HFF-Myc (cell line): ENCODE measurements at places on chromosomes 13 and 19.

GRCh38 chr13:78993792-78994191 is 334.8 kb upstream of the OBI1 start:
- DNase-seq: no peak

- DNase-seq: no peak
Observed at GRCh38 chr13:28582225-28582891, 76.6 kb upstream of the POMP start.

DNA sequence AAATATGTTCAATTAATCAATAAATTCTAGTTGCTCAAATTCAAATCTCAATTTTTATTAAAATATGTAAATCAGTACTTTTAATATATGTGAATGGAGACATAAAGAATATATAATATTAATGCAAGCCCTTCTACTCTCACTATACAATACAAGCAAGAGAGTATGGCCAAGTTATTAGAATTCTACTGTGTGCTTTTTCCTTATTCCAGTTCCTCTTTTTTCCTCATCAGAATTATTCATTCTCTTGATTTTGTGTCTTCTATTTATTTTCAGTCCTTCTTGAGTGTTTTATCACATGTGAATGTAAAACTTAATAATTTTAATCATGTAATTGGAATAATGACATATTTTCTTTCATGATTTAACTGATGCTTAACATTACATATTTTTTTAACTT is 276.8 kb downstream of the PCDH20 start:
- DNase-seq: no peak

- DNase-seq: no peak
Observed at GRCh38 chr13:84812789-84813188, 930.5 kb upstream of the SLITRK1 start.

GRCh38 chr13:26257049-26257448 is 3.1 kb downstream of the CDK8 start:
- DNase-seq: no peak

DNA sequence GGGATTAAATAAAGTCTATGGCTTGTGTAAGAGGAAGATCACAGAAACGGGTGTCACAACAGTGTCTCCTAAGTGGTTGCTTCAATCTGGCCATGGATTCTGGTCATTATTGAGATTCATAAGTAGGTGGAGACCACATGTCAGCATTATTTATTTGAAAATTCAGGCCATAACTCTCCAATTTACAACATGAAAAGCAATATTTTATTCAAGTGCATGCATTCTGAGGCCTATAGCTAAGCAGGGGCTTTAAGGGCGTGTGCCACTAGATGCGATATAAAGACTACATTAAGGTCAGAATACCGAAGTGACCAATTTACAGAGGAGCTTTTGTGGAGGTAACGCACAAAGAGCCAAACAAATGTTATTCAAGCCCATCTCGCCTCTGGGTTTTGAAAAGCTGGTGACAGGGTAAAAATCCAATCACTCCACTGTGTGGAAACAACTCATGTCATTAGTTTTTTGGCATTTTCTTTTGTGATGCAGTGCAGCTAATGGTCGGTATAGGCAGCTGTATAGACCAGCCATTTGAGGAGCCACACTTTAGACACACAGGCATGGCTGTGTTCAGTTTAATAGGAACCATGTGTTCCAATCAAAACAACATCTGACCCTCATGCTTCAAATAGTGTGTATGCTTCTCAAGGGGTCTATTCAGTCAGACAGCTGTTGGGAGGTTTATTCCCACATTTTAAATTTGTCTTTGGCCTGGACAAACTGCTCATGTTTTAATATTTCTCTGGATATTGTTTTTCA is 123.7 kb downstream of the KL start:
- no peak for DNase-seq

GRCh38 chr19:56174086-56174485 is 1.7 kb upstream of the GALP start:
- DNase-seq: no peak

DNA sequence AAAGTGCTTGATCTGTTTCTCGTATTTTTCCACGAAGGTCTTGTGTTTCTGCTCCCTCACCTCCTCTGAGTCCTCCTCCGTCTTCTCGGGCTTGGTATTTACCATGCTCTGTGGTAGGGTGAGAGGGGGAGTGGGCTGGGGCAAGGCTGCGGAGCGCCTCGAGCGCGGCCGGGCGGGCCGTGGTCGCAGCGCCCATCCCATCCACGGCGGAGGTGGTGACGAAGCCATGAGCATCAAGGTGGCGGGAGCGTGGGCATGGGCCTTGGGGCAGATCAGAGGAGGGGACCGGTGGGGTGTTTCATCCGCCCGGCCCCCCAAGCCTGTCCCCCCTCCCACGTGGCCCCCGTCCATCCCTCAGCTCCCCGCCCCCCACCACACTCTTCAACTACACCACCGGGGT is 7.9 kb downstream of the CDC37 start:
- no peak for DNase-seq

DNA sequence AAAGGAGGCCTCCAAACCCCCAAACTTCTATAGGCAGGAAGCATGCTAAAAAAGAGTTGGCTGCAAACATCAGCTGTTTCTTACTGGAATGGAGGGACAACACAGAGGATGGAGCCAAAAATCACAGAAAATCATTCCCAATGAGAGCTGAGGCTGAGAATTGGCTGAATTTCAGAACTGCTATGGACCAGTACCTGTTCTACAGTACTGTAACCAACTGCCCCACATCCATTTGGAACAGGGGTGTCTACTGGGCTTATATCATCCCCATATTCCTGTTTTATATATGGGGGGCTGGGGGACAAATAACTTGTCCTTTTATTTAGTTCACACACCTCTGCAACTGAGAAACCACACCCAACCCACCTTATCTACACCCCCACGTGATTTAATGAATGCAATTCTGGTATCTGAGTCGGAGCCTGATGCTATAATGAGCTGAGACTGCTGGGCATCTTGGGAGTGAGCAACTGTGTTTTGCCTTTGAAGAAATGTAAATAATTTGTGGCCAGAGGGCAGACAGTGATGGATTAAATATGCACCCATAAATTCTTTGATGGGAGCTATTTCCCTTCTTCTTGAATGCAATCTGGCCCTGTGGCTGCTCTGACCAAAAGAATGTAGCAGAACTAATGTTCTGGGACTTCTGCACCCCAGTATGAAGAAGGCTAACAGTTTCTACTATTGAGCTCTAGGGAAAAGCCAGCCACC is 82.6 kb downstream of the TBC1D4 start:
- no peak for DNase-seq

DNA sequence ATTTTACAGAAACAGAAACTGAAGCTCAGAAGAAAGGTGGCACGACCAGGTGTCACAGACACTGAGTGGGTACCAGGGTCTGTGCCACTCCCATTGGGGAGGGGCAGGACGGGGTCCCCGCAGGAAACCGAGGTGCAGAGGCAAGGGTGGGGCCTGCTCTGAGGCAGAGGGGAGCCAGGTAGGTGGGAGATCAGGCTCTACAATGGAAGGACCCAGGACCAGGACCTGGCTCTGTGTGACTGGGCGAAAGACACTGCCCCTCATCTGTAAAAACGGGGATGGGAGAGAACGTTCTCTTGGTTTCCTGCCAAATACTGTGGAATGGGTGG is 2.8 kb downstream of the PTGIR start:
- DNase-seq: no peak

GRCh38 chr13:33649212-33649878 is 168.6 kb upstream of the RFC3 start:
- DNase-seq: no peak

DNA sequence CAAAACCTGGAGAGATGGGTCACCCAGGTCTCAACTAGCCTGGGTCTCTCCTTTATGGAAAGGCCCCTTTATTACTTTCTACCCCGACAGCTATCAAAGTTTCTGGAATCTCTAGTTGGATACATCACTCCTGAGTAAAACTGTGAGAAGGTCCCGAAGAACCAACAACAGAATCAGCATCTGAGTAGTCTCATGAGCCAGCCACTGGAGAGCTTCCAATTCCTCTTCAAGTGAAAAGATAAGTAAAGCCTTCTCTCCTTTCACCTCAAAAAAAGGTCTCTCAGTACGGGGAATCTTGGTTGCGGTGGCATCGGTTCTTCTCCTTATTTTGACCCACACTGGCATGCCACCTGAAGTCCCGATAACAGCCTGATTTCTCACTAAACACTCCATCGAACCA is at the start of gene ERVV-1:
Gene ERVV-1, plus strand, starts transcription at position 301 of the 400 bp plus-strand sequence. CDS start 170 bp downstream, outside the sequence.
- DNase-seq: no peak

GRCh38 chr13:83125791-83126190 is 756.5 kb downstream of the SLITRK1 start:
- DNase-seq: no peak

GRCh38 chr13:39451860-39452301 is 151.1 kb downstream of the LHFPL6 start:
- DNase-seq: no peak

DNA sequence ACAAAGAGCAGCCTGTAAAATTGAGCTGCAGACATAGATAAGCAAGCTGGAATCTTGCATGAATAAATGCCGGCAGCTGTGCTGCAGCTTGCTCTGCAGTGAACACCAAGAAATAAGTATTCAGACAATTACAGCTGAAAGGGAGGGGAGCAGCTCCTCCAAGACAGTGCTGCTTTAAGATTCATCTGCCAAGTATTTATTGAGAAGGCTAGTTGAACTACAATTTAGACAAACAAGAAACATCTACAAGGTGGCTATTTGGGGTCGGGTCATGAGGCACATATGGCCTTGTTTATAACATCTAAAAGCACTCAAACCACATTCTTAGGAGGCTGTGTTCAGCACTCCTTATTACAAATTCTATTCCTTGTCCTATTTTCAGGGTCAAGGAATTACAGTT is 34.9 kb downstream of the ZNF726 start:
- DNase-seq: no peak

DNA sequence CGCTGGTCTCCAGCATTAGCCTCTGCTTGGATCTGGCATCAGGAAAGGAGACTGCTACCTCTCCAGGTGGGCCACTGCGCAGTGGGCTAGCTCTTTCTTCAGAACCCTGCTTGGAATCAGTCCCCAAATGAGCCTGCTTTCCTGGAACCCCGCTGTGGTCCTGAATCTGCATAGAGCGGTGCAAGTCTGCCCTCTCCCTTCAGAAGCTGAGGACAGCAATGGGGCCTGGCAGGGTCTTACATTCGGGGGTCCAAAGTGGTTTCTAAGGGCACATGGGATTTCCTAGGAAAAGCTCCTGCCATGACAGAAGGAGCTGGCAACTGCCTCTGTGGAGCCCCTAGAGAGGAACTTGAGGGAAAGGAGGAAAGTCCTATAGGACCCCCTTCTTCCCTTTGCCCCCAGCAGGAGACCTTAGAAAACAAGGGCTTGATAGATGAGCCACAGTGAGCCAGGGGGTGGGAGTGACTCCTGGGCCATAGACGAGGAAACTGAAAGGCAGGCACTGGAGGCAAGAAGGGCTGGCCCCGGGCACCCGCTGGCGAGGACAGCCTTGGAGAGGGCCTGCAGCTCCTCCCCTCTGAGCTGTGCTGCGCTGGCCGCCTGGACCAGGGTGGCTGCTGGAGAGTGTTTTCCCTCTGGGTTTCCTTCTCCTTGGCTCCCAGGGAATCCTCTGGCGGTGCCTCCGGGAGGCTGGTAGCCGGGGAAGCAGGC is 1.4 kb upstream of the VSTM2B start:
- DNase-seq: no peak

- no peak for DNase-seq
Observed at GRCh38 chr13:72198042-72198441, 331.0 kb upstream of the DACH1 start.

DNA sequence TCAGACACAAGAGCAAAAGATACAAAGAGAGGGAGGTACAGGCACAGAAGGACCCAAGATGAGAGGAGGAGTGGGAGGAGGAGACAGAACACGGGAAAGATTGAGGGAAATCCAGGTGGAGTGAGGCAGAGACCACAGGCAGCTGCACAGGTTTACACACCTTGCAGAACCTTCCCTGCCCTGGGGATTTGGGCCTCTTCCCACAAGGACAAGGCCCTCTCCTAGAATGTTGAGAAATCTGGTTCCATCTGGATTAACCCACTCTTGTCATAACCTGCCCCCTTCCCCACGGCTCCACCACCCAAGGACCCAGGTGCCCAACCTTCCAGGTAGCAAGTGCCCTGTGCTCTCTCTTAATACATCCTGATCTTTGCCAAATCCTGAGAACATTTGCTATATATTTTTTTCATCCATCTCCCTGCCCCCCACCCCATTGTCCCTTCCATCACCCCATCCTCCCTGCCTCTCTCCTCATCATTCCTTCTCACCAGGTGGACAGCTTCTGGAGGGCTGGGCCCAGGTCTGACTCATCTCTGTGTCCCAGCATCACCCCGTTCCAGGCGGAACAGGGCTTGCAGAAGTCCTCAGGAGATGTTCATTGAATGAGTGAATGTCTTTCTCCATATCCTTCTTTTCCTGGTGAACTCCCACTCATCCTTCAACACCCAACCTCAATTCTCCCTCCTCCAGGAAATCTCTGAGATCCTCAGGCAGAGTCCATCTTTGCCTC is 8.8 kb upstream of the KLK8 start:
- DNase-seq: no peak

DNA sequence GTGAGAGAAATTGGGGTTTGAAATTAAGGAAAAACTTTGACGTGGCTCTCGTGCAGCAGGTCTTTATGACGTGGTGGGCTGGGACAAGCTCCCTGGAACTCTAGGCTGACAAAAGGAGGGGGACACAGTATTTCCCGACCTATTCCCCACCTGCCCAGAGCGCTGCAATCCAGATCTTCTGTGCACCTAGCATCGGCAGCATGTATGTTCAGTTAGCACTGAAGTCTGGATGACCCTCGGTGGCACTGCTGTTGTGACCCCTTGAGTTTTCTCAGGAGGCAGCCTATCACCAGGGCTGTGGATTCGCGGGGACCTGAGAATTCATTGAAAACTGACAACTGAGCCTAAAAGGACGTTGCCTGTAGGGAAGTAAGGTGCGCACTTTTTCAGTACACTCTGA is 9.1 kb upstream of the ZNF536 start:
- no peak for DNase-seq

- no peak for DNase-seq
Observed at GRCh38 chr13:109412283-109412901, 374.0 kb downstream of the IRS2 start.

- peak; percentile 70 for DNase-seq
Observed at GRCh38 chr13:95494082-95494681, 58.3 kb upstream of the CLDN10 start.

DNA sequence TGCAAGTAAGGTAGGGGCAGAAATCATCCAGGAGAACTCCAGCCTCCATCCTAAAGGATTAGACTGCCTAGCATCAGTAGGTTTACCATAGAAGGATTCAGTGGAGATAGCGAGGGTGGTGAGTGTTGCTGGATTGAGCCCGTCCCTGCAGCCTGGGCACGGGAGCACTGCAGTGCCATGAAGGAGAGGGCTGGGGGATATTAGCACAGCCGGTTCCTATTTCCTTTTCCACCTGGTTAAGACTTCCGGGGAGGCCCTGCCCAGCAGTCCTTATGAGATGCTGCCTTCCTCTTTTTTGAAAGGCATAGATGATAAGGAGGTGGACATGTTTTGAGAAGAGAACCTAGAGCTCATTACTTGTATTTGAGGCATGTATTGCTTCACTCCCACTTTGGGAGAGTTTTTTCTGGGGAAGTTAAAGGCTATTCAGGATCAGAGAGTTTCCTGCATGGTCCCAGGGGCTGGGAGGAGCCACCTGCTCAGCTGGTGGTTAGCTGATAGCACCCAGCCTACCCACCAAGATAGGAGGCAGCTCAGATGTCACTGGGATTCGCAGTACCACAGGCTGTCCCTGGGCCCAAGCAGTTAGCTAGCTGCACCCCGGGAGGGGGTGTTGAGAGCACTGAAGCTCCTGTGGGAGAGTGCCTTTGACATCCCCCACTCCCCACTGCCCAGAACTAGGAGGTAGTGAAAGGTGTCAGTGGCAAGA is 17.2 kb downstream of the ACTN4 start:
- DNase-seq: no peak
